ENCODE measurements at places on chromosomes 13 and 19.

GRCh38 chr19:42546831-42547500 is 18.7 kb upstream of the CEACAM1 start:
- DNase-seq = no peak

DNA sequence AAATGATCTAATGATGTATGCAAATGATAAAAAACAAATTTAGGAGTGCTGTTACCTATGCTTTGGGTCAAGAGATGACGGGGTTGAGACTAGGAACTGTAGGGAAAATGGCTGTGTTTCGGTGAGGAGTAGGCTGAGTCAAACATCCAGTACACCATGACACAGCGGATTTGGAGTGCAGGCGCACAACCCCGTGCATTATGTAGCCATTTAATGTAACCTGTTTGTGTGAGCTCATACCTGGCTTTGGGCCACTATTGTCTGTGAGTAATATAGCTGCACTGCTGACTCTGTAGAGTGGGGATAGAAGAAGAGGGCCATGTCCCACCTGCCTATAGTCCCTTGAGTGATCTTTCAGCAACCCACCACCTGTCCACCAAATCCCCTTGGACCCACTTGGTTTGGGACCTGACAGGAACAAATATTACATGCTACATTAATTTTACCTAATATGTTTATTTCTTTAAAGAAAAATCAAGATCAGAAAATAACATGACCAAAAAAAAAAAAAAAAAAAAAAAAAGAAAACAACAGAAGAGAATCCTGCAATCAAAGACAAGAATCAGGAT is 95.5 kb upstream of the KLHL1 start:
- no peak for DNase-seq

- DNase-seq = no peak
These were observed 31.3 kb downstream of the TINCR start for GRCh38 chr19:5536337-5536894.

GRCh38 chr13:22235285-22235949 is 564.5 kb downstream of the FGF9 start:
- no peak for DNase-seq

DNA sequence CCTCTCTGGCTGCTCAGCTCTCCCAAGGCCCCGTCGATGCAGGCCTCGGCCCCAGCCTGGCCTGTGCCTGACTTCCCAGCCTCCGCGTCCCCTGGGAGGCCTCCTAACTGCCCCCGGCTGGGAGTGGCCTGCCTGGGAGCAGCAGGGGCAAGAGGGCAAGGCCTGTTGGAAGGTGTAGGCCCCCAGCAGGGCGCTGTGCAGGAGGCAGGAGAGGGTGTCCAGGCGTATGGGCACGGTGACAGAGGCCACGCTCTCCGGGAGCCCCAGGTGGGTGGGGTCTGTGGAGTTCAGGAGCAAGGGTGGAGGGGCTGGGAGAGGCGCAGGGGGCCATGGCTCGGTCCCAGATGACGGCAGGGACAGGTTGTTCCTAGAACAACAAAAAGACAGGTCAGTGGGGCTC is 1.2 kb downstream of the C19orf84 start:
- no peak for DNase-seq

GRCh38 chr13:75445717-75446499 is 36.1 kb downstream of the TBC1D4 start:
- DNase-seq = no peak

Data from AG09309 (cell line).